Eye (tissue), 1 donor: ENCODE measurements at places on chromosomes 4 and X.
A peak's percentile ranks its signal among the peaks of the same experiment; 100 is the strongest.

DNA sequence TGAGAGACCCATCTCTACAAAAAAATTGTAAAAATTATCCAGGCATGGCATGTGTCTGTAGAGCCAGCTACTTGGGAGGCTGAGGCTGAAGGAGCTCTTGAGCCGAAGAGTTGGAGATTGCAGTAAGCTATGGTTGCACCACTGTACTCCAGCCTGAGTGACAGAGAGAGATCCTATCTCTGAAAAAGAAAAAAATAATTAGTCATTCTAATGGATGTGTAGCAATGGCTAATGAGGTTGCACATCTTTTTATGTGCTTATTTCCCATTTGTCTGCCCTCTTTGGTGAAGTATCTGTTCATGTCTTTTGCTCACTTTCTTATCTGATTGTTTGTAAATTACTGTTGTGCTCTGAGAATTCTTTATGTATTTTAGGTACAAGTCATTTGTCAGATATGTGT lies 19.0 kb upstream of the MAML3 start:
- no peak for DNase-seq

DNA sequence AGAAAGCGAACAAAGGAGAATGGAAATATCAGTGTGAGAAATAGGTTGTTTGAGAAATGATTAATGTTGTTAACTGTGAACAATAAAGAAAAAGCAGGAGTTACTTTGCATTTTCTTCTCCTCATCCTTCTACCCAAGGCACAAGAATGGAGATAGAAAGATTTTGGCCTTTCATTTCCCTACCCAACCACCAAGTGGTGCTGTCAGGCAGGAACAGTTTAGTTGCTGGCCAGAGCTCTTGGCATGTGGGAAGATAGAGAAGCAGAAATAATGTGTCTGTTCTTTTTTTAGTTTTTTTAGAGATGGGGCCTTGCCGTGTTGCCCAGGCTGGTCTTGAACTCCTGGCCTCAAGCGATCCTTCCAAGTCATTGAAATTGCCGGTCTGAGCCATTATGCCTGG lies 12.8 kb downstream of the HOPX start:
- no peak for DNase-seq

DNA sequence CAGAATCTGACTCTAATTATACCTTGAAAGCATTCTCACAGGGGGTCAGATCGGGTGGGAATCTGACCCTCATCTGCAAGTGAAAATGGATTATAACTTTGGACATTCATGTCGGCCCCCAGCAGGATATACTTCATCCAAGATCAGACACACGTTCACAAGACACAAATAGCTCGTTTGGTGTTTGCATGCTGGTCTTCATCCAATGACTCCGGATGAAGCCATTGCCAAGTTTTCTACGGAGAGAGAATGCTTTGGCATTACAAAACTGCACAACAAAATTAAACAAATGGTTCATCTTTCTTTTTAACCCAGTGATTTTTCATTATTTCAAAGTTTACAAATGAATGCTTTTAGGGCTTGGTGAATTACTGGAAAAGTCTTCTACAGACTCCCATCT lies 105.5 kb downstream of the MID1 start:
- no peak for DNase-seq

DNA sequence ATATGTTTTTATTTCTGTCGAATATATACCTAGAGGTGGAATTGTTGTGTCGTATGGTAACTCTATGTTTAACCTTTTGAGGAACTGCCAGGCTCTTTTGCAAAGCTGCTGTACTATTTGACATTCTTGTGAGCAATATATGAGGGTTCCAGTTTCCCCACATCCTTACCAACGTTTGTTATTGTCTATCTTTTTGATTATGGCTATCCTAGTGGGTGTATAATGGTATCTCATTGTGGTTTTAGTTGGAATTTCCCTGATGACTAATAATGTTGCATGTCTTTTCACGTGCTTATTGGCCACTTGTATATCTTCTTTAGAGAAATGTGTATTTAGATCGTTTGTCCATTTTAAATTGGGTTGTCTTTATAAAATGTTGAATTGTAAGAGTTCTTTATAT lies 24.5 kb downstream of the REPS2 start:
- no peak for DNase-seq

DNA sequence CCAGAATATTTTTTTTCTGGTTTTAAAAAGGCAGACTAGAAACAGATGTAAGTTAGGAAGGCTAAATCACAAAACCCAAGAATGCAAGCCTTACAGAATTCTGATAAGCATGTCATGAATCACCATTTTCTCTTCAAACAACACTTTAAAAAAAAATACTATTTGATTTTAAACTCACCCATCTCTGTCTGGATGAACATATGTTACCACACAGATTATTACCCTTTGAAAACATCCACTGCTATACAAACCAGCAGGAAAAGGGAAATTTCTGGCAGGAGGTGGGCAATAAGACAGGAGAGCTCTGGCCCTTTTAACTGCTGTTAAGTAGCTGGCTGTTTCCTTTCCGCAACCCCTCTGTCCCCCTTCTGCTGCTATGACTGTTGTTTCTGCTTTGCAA lies 317.7 kb upstream of the NOCT start:
- no peak for DNase-seq

GRCh38 chrX:33126469-33126868 lies 84.9 kb downstream of the DMD start:
- no peak for DNase-seq

- no peak for DNase-seq
Measured at GRCh38 chr4:141246243-141246642, 25.5 kb downstream of the ZNF330 start.

DNA sequence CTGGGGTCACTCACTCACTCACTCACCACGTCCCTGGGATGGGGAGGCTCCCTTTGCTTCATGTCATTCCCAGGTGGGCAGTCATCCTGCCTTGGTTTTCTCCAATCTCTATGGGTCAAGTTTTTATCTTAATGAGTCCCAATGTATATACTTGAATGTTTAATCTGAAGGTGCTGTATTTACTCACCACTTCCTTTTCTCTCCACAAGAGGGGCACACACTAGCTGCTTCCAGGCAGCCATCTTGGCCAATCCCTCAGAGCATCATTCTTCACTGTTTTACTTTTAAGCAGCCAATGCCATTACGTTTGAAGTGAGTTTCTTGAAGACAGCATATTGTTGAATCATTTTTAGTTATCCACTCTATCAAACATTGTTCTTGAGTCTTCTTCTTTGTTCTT lies 153.4 kb upstream of the ARSJ start:
- DNase-seq, result no peak

- no peak for DNase-seq
Measured at GRCh38 chr4:67133162-67133561, 412.1 kb downstream of the CENPC start.

DNA sequence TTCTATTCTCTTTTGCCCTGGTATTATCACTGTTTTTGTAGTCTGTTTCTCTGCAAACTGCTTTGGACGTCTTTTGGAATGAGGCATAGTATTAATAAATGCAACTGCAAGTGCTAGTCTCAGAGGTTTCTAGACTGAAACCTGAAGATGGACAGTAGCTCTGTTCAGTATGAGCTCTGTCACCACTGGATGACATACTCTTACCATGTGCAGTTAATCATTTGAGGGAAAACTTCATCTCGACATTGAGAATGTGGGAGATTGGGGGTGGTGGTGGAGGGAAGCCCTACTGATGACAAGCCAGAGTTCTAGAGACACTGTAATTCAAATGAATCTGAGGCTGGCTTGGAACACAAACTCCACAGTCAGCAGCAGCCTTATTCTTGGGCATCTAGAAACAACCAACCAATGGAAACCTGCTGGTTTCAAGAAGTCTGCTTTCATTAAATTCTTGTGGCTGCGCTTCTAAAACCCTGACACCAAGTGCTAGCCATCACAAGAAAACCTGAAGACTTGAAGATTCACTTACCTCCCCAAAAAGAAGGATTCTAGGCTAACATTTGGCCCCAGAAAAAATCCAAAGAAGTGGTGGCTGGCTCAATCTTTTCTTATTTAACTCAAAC lies 161.7 kb downstream of the RASL11B start:
- no peak for DNase-seq

DNA sequence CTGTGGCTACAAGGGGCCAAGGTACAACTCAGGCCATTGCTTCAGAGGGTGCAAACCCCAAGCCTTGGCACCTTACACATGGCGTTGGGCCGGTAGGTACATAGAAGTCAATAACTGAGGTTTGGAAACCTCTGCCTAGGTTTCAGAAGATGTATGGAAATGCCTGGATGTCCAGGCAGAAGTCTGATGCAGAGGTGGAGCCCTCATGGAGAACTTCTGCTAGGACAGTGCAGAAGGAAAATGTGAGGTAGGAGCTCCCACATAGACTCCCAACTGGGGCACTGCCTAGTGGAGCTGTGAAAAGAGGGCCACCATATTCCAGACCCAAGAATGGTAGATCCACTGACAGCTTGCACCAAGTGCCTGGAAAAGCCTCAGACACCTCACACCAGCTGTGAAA lies 92.1 kb upstream of the SFRP2 start:
- no peak for DNase-seq

DNA sequence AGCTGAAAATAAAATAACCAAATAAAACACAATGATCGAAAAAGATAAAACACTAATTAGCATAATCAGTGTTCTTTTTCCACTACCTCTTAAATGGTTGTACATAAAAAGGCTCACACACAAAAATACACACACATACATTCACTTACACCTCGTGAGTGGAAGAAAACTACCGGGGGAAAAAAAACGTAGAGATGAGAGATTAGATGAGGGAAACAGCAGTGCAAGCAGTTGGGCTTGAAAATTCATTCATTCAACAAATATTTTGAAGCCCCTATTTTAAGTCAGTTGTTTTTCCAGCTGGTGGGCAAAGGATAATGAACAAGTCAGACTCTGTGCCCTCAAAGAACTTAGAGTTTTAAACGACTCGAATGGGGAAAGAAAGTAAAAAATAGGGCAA lies 1.0 kb downstream of the TBCK start:
- DNase-seq, result no peak

DNA sequence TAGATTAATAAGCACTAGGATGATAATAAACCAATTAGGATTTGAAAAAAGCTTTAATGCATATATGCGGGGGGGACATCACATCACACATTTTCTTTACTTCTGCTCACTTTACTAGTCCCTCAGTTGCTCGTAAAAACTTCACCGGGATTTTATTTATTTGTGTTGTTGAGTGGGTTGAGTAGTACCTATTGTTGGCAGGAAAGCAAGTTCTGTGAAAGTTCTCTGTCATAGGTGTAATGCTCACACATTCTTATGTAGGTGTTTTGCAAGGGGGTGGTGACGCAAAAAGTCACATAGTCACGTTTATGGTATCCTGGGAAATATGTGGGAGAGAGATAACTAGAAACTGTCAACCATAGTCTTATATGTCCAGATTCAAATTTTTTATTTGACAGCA lies 65.3 kb downstream of the PDLIM5 start:
- no peak for DNase-seq

DNA sequence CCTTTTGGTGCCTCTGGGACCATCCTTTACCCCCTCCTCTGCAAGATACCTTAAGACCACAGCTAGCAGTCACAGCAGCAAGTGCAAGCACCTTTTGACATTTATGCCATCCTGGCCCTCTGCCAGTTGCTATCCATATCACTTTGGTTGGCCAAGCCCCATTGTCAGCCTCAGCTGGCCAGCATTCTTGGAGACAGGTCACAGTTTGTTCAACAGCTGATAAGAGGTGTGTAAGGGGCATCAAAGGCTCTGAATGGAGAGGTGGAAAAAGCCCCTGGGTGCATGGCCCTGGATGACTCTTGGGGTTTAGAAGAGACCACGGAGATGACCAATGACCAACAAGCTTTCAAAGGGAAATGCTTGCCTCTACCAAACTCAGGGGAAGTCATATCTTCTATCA lies 133.6 kb upstream of the MAMLD1 start:
- no peak for DNase-seq

GRCh38 chr4:74156521-74156920 lies 1.4 kb upstream of the MTHFD2L start:
- no peak for DNase-seq

DNA sequence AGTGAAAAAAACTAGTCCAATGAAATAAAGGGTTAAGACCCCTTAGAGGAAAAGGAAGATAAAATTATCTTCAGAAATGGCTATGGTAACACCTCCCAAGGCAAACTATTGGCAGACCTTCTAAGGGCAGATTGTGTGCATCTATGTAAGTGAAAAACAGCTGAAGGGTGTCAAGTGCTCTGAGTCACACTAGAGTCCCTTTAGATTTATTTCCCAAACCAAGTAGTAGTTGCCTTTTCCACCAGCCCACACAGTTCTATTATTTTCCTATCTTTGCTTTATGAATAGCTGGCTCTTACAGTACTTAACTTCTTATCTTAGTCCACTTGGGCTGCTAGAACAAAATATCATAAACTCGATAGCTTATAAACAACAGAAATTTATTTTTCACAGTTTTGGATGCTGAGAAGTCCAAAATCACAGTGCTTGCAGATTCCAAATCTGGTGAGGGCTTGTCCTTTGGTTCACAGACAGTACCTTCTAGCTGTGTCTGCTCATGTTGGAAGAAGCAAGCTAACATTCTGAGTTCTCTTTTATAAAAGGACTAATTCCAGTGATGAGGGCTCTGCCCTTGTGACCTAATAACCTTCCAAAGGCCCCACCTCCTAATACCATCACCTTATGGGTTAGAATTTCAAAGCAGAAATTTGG lies 143.6 kb downstream of the GRID2 start:
- no peak for DNase-seq

DNA sequence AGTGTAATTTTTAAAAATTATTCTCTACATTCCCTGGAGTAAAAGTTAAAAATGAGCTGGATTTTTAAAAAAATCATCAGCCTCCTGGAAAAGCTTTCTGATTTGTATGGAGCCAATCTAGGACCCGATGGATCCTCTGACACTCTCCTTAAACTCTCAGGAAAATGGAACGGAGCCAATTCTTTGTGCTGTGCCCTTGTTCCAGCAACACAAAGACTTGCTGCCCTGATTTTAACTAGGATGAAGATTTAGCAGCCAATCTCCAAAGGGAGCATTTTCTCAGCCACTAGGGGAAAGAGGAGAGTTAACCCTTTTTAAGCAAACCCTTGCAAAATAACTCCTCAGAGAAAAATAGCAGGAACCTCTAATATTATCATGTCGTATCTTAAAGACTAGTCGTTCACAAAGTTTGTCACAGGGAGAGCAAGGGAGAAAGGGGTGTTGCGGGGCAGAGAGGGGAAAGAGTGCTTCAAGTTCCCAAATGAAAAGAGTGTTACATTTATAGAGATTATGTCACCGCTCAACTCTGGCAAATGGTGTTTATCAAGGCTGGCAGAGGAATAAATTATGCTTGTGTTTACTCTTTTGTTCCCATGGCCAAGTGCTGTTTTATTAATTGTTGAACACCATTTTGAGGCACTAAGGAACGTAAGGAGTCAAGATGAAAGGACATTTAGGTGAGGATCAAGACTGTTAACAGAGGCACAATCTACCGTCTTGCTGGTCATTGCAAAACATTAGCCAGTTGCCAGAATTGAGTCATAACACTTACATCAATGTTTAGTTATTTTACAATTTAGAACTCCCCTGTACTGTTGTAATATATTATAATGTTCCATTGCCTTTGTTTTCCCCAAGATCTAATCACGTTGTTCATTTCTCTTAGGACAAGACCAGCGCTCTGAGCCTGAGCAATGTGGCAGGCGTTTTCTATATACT lies 250.7 kb downstream of the THOC2 start:
- peak; percentile 30 for DNase-seq

DNA sequence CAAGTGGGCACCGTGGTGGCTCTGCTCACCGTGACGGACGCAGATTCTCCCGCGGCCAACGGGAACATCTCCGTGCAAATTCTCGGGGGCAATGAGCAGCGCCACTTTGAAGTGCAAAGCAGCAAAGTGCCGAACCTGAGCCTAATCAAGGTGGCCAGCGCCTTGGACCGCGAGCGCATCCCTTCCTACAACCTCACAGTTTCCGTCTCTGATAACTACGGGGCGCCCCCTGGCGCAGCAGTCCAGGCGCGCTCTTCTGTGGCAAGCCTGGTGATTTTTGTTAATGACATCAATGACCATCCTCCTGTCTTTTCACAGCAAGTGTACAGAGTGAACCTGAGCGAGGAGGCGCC lies 2.7 kb downstream of the FAT4 start:
- DNase-seq, result no peak
